Globus pallidus (tissue), 1 donor: ENCODE measurements at places on chromosomes 11 and 22.

- no peak for DNase-seq
Observed at GRCh38 chr22:20865875-20866445, 7.2 kb downstream of the SNAP29 start.

DNA sequence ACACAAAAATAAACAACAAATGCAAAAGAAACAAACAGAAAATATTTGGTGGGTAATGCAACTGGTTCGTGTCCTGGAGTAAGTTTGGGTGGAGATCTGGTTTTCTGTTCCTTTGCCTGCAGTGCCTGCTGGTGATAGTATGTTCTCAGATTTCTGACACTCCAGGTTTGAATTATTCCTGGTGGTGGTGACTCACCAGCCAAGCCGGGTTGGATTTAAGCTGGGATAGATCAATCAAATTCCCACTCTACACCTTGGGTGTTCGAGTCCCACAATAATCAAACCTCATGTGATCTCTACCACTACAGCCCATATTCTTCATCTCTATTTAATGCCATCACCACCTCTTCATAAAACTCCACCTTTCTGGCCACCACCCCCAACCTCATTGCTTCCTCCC is 421.8 kb downstream of the NTM start:
- no peak for DNase-seq

DNA sequence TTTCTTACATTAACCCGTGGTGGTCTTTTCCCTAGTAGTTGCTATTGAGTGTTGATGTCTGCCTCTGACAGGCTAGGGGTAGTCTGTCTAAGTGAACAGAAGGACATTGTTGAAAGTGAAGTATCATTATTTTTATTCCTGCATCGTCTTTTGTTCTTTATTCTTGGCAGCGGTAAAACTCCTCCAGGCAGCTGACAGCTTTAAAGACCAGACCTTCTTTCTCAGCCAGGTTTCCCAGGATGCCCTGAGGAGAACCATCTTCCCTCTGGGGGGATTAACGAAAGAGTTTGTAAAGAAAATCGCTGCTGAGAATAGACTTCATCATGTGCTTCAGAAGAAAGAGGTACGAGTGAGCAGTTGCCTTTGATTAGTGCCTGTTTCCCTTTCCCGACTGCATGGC is 14.6 kb downstream of the TRMU start:
- DNase-seq = no peak

DNA sequence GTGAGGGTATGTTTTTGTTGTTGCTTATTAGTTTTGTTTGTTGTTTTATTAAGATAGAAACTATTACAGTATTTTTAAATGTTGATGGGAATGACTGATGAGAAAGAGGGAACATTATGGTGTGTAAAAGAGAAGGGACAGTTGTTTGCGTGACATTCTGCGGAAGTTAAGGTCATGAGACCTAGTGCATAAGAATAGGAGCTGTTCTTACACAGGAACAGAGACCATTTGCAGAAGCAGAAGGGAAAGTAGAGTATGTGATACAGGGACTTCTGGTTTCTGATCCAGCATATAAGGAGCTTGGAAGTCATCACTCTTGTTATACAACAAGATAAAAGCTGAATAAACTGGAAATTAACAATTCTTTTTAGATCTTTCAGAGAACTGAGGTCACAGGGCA is 299.2 kb upstream of the API5 start:
- peak; percentile 33 for DNase-seq

GRCh38 chr11:45022294-45023064 is 71.8 kb upstream of the TP53I11 start:
- no peak for DNase-seq

- no peak for DNase-seq
Observed at GRCh38 chr11:124110201-124110600, 5.0 kb upstream of the VWA5A start.

GRCh38 chr22:31344578-31345330 is 1.4 kb downstream of the PATZ1 start:
- DNase-seq = no peak

DNA sequence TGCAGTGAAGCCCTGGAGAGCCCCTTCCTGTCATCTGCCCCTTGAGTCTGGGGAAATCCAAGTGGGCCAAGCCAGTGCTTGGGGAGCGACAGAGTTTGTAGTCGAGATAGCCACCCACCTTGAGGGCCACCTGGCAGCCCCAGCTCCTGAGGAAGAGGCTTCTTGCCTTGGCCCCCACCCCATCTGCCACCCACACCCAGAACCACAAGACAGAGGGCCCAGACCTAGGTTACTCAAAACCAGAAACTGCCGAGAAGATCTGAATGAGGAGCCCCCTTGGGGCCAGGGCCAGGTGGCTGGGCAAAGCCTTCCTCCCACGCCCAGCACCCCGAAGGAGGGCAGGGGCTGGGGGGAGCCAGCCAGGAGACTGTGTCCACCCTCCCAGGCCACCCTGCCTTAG is 18.8 kb upstream of the PRR5 start:
- no peak for DNase-seq

- peak; percentile 64 for DNase-seq
Observed at GRCh38 chr11:737366-737765, 9.9 kb upstream of the TALDO1 start.

- DNase-seq = no peak
Observed at GRCh38 chr11:1748636-1749394, 1.6 kb downstream of the IFITM10 start.

DNA sequence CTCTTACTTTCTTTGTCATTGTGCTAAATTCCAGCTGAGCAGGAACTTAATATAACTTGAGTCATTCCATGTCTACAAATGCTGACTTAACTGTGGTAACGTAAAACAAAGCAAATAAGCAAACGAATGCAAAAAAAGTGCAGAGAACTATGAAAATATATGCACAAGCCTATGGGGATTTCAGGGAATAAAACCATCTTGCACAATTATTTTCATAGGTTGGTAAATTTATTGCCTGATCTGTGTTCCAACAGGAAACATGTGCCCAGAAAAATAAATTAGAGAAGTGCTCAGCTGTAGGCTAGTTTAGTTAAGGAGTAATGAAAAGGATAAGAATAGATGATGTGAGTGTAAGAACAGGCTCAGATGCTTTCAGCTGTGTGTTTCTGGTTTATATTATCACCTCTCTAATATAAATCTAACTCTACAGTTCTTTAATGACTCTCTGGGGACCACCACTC is 1169.3 kb downstream of the LRRC4C start:
- peak; percentile 46 for DNase-seq

DNA sequence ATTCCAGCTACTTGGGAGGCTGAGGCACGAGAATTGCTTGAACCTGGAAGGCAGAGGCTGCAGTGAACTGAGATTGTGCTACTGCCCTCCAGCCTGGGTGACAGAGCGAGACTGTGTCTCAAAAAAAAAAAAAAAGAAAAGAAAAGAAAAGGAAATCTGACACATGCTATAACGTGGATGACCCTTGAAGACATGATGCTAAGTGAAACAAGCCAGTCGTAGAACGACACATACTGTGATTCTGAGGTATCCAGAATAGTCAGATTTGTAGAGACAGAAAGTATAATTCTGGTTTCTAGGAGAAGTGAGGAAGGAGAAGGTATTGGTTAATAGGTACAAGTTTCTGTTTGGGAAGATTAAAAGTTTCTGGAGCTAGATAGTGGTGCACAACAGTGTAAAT is 6.7 kb upstream of the APOA5 start:
- DNase-seq = no peak
